ENCODE measurements at places on chromosomes 13 and 19.

DNA sequence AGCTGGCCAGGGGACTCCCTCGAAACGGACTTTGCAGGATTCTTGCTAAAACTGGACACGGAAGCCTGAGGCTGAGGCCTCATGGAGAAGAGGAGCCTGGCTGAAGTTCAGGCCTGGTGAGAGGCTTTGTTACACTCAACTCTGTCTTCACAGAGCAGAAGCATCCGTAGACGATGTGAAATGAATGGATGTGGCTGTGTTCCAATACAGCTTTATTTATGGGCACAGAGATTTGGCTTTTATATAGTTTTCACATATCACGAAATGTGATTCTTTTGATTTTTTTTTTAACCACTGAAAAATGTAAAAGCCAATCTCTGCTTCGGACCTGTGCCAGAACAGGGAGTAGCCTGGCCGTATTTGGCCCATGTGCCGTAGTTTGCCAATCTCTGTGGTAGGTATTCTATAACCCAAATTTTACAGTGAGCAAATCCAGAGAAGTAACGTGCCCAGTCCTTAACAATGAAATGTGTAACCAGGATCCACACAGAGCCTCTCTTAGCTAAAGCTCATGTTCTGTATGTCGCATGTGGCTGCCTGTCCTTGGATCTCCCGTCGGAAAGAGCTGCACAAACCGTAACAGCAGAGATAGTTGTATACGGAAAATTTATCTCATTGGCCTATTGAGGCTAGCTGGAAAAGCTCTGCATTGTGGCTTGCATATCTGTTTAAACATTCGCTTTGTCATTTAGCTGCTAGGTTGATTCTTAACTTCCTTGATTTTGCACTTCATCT, 171.6 kb upstream of the RNF113B start:
- no peak for DNase-seq

DNA sequence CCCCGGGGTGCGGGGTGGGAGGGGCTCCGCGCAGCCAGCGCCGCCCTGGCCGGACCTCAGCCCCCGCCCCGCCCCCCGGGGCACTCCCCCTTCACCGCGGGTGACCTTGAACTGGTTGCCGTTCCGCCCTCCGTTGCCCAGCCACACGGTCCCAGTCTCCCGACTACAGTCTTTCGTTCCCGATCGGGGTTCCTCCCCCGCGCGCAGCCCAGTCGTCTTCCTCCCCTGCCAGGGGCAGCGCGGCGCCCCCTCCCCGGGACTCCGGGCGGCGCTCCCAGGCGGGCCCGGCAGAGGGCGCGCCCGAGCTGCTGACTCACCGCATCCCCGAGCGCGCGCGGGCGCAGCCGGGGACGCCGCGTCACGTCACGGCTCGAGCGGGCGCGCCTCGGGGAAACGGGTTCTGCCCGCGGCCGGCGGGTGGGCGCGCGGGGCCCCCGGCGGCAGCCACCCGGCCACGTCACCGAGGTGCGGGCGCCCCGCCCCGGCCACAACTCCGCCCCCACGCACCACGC, 459 bp downstream of the MIDN start:
- peak; percentile 85 for DNase-seq

GRCh38 chr19:4738734-4739133, 15.1 kb upstream of the DPP9 start:
- DNase-seq: no peak

DNA sequence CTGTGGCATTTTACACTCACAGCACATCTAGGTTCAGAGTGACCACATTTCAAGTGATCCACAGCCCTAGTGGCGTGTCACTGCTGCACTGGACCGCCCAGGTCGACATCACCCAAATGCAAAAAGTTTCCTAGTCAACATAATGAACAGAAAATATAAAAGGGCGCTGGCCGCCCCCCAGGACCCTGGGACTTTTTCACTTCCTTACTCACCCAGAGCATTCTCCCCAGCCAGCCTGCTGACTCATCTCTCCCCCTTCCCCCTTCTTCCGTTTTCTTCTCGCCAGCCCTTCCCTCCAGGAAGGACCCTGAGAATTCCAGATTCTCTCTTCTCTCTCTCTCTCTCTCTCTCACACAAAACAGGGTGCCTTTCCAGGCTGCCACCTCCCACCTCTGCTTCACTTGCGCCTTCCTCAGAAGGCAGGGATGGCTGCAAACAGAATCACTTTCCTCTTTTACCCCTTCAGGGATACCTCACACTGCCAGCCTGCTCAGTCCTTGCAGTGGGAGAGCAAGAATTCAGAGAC, 21.0 kb upstream of the GRWD1 start:
- DNase-seq: peak; percentile 23
